ENCODE measurements at places on chromosomes 16 and 17. TPM values are rescaled to one million over a fixed set of nuclear protein-coding genes. Genes with fewer than 3 reads are reported as not detected.

- no peak for DNase-seq
- H3K4me3 ChIP-seq, result no peak overlapping the region
- H3K4me1 ChIP-seq, result peaks cover 33% of the 10 kb centered on the region
- H3K27me3 ChIP-seq, result no peaks in the 10 kb centered on the region
These were observed 19.3 kb downstream of the PEMT start for GRCh38 chr17:17572010-17572785.

- no peak overlapping the region for H3K27ac ChIP-seq
- H3K4me3 ChIP-seq, result no peak overlapping the region
- DNase-seq, result peak; percentile 65
These were observed 89.7 kb downstream of the MARCHF10 start for GRCh38 chr17:62718429-62718828.

The MYO15A gene
- total RNA-seq, result 1.3 TPM

- H3K36me3 ChIP-seq, result no peaks in the 10 kb centered on the region
- H3K4me3 ChIP-seq, result no peak overlapping the region
These were observed 26.2 kb downstream of the PRDM7 start for GRCh38 chr16:90050969-90051368.

DNA sequence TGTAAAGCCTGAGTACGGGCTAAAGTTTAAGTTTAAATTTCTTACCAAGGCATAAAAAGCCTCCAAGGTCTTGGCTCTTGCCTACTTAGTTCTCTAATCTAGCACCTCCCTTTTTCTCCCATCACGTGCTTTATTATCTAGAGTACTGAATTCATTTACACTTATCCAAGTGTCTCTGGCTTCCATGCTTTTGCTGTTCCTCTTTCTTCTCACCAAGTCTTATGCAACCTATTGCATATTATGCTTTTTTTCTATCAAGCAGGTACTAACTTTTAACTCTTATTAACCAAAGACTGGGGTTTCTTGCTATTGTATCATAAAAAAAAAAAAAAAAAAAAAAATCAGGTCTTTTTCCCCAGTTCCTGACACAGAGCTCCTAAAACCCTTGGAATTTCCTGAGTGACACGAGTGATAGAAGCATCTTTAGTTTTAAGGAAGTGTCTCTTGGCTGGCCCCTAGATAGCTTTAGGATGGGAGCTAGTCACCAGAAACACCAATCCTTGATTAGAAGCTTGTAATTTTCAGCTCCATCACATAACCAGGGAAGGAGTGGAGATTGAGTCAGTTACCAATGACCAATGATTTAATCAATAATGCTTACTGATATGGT lies 44.9 kb downstream of the SSH2 start:
- no peaks in the 10 kb centered on the region for H3K27me3 ChIP-seq
- H3K4me1 ChIP-seq, result no peaks in the 10 kb centered on the region
- no peak overlapping the region for H3K27ac ChIP-seq
- H3K4me3 ChIP-seq, result no peak overlapping the region
- no peaks in the 10 kb centered on the region for H3K36me3 ChIP-seq

The TNRC6C gene
- total RNA-seq, result 29.4 TPM

The GCSH gene
- 37.9 TPM for total RNA-seq

DNA sequence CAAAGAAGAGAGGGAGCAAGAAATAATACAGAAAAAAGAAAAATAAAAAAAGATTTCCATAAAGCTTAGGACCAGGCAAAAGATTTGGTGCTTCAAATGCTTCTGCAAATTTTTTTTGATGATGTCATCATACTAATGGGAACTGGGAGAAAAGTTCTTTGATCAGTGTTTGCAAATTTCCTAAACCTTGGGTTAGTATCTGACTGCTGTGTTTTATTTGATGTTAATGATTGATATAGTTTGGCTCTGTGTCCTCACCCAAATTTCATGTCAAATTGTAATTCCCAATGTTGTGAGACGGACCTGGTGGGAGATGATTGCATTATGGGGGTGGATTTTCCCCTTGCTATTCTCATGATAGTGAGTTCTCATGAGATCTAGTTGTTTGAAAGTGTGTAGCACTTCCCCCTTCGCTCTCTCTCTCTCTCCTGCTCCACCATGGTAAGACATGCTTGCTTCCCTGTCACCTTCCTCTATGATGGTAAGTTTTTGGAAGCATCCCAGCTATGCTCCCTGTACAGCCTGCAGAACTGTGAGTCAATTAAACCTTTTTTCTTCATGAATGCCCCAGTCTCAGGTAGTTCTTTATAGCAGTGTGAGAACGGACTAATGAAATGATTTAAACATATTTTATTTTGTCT lies 72.6 kb downstream of the TMEM100 start:
- no peak for DNase-seq
- no peak overlapping the region for H3K27ac ChIP-seq
- H3K27me3 ChIP-seq, result no peaks in the 10 kb centered on the region
- H3K4me1 ChIP-seq, result no peaks in the 10 kb centered on the region
- no peak overlapping the region for H3K4me3 ChIP-seq

The C1QTNF8 gene
- not detected for total RNA-seq

The KRT16 gene
- 3.1 TPM for total RNA-seq

GRCh38 chr16:54063279-54063773 lies 223.3 kb downstream of the IRX3 start:
- H3K4me1 ChIP-seq, result no peaks in the 10 kb centered on the region
- no peak for DNase-seq
- no peaks in the 10 kb centered on the region for H3K27me3 ChIP-seq
- H3K4me3 ChIP-seq, result no peak overlapping the region
- no peak overlapping the region for H3K27ac ChIP-seq

DNA sequence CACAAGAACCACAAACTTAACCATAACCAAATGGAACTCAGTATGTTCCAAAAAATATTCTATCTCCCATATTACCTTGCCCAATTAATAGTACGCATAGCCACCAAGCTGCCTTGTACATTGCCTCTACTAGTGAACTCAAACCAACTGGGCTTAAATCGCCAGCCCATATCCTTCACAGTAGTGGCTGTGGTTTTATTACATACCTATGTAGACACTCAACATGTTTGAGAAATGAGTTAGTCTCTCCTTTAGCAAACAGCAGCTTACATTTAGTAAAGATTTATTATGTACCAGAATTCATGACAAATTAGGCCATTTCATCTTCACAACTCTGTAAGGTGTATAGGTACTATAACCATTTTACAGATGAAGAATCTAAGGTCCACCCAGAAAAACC lies 41.4 kb downstream of the GRB2 start:
- H3K27ac ChIP-seq, result no peak overlapping the region
- H3K4me3 ChIP-seq, result no peak overlapping the region
- DNase-seq, result no peak
- no peaks in the 10 kb centered on the region for H3K36me3 ChIP-seq

DNA sequence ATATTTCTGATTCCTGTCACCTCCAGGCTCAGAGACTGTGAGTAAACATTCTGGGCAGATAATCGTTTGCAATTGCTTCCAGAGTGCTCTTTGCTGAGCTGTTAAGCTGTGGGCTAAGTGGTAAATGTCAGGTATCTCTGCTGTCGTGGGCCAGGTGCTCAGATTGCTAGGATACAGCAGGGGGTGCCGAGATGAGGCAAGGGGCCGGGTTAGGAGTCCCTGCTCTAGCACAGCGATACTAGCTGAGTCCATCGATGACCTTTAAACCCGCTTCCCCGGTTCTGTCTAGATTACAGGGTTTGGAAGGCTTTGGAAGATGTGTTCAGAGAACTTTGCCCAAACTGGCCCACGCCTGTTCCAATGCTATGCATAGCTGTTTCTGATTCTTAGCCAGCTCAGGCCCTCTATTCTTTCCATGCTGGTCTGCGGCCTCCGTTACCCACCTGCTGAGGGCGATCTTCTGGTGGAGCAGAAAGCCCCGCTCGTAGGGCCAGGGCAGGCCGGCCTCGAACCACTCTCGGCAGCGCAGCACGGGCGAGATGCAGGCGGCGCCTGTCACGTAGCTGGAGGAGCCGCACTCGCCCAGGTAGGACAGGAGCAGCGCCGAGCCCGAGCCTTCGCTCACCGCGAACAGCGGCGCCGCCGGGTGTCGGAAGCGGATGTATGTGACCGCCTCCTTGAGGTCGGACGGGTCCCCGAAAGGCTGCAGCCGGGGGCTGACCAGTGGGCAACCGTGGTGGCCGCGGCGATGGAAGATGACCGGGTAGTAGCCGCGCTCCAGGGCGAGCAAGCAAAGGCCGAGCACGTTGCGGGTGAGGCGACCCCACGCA lies 979 bp downstream of the ABHD15 start:
- peak overlapping the region; percentile 2 for H3K4me3 ChIP-seq
- no peaks in the 10 kb centered on the region for H3K4me1 ChIP-seq
- peak; percentile 47 for DNase-seq
